ENCODE measurements at places on chromosomes 7 and 10. TPM values are rescaled to one million over a fixed set of nuclear protein-coding genes. Genes with fewer than 3 reads are reported as not detected.

GRCh38 chr10:3060481-3060889 is 6.9 kb upstream of the PFKP start:
- DNase-seq = no peak

GRCh38 chr10:108911814-108912541 is 1011.3 kb downstream of the XPNPEP1 start:
- peak; percentile 57 for DNase-seq

GRCh38 chr10:36452851-36453250 is 672.5 kb upstream of the ANKRD30A start:
- DNase-seq = no peak

Gene ZNF804B
- total RNA-seq = not detected

Gene ADAMTS14
- total RNA-seq = 0.10 TPM

Gene PDE1C
- total RNA-seq = 192 TPM

Gene FANK1
- total RNA-seq = 0.35 TPM

Gene IDI2
- total RNA-seq = not detected

Gene PRF1
- total RNA-seq = 3.2 TPM

- DNase-seq = no peak
Observed at GRCh38 chr10:105797234-105797890, 1156.3 kb downstream of the SORCS3 start.

DNA sequence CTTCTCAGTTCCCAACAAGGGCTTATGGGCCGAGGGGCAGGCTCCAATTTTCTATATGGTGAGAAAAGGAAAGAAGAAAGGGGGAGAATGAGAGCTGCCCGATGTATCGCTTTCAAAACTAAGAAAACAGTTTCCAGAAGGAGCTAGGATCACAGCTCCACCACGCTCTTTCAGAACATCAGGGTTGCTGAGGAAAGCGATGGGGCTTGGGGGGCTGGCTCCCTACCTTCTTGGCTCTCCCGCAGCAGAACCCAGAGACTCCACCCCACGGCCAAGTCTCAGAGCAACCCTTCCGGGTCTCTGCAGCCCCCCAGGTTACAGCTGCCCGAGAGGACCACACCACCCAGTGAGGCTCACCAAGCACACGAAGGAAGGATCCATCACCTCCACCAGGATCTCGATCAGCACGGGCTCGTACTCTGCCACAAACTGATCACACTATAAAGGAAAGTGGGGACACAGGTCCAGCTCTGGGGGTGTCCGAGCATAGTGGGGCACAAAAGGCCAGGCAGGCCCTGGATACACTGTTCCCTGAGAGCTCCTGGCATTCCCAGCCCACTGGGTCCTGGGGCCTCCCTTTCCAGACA is 32.3 kb downstream of the PSAP start:
- no peak for DNase-seq
